Kidney capillary endothelial cell (primary cell): ENCODE measurements at places on chromosomes 2 and 18.

DNA sequence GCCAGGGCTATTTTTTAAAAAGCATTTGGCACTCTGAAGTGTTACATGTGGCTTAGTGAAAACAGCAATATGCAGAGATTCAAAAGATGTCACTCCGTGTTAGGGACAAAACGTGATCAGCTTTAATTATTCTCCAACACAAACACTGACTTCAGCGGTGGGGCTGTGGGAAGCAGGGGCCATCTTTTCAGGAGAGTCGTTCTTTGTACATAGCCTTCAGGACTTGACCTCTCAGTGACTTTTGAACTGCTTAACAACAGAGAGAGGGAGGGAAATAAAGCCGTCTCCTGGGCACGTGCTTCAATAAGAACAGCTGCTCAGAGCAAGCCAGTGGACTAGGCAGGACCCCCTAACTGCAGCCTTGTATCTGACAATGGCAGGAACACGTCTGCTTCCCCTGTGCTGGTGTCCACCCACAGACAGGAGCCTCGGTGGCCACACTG is 95.0 kb upstream of the HDAC4 start:
- DNase-seq: no peak

- DNase-seq: no peak
These were observed 618.0 kb upstream of the ZEB2 start for GRCh38 chr2:145137901-145138300.

DNA sequence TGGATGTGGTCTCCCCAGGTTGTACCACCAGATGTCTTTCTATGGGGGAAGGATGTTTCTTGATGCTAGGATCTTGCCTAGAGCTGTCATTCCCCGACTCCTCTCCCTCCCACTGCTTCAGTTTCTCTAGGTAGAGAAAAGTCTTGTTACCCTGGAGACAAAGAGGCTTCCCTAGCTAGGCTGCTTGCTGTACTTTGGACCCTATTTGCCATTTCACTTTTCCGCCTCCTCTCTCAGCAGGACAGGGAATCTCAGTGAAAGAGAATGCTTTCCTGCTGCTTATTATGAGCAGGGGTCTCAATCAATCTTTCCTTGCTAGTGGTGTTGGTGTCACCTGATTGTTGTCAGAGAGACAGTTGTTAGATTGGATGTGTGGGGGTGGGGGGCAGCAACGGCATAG is 818.8 kb upstream of the GYPC start:
- DNase-seq: no peak

- DNase-seq: no peak
These were observed 29.1 kb downstream of the ZEB2 start for GRCh38 chr2:144490857-144491256.

DNA sequence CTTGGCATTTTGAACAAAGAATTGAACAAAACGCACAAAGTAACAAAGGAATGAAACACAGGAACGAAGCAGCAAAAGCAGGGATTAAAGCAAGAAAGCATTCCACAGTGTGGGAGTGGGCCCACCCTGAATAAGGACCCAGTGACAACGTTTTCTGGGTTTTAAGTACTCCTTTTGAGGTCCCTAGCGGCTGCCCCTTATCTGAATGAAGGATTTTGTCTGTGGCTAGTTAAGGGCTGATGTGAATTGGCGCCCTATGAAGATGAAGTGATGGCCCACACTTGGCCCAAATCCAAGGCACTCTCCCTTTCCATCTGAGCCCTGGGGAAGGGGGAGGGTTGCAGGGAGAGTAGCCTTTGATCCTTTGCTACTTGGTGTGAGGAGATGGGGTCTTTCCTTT is 7.8 kb upstream of the CCDC141 start:
- DNase-seq: no peak

- DNase-seq: no peak
These were observed 103.0 kb upstream of the TEX51 start for GRCh38 chr2:126795656-126796055.

GRCh38 chr2:187684174-187684573 is 129.9 kb upstream of the TFPI start:
- no peak for DNase-seq

DNA sequence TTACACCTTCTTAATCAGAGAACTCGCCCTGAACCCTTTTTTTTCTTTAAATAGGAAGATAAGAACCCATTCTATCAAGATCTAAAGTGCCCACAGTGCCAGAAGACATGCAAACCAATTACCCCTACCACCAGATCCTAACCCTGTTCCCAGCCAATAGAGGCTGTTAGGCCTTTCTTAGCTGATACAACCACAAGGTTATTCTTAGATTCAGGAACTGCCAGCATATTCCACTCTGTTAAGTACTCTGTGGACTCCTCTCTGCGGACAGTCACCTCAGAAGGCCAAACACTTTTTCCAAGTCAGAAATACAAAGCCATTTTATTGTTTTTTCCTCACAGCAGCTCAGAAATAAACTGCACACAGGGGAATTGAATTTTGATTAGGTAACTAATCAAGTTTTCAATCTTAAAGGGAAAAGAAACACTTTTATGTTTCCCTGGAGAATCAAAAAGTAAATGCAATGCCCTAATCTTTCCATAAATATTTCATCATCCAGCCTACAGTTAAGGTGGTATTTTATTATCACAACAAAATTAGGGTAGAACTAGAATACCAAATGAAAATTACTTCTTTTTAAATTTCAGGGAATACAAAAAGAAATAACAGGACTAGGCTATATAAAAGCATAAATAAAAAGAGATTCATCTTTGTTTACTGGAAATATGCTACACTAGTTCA is 111.4 kb downstream of the NBAS start:
- DNase-seq: no peak

- DNase-seq: no peak
These were observed 441.7 kb downstream of the TXNL1 start for GRCh38 chr18:56196495-56197225.

DNA sequence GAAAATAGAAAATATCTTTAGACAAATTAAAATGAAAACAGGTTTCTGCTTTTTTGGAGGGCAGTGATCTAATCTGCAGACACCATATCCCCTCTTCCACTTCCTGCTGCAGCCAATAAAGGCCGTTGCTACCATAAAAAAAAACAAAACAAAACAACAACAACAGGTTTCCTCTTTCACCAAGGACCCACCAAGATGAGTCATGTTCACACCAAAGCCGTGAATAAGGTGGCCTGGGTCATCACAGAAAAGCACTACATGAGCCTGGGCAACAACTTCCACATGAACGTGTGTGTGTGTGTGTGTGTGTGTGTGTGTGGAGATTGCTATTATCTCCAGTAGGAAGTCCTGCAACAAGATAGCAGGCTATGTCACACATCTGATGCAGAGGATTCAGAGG is 24.8 kb upstream of the TFCP2L1 start:
- DNase-seq: peak; percentile 44

DNA sequence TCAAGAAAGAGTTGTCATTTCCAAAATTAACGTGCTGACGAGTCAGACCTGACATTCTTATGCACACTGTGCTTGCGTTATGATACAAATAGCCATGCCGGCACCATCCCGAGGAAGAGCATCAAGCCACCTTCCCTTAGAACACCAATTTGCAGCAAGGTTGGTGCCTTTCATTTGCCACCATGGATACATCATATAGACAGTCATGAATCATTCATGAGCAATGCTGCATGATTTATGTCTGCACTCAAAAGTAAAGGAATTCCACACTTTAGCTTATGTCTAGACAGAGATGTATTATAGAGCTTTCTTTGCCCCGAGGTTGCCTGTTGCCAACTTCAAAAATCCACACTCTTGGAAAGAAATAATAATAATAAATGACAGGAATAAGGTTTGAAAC is 166.9 kb downstream of the VWC2L start:
- DNase-seq: no peak

DNA sequence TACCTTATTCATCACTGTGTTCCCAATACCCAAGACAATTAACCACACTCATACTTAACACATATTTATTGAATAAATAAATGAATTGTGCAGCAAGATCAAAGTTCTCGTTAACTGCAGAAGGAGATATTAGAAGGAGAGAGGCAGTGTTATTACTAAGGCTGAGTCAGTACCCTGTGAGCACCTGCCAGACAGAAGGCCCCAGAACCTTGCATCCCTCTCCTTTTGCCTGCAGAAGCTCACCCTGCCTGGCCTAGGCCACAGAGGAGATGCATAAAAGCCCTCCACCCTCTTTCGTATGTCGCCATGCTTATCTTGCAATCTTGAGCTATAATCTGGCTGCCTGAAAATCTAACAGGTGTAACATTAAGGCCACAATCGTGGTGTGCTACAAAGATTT is 20.5 kb upstream of the RNF149 start:
- no peak for DNase-seq

DNA sequence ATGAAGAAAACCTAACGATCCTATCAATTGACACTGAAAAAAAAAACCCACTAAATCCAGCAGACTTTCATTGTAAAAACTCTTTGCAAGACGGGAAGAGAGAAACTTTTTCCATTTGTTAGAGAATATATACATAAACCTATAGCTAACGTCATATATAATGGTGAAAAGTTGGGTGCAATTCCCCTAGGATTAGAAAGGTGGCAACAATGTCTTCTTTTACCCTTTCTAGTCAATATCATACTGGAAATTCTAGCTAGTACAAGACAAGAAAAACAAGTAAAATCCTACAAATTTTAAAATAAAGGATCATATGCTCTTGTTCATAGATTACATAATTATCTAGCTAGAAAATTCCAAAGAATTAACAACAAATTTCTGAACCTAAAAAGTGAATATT is 1596.5 kb upstream of the LRRTM1 start:
- DNase-seq: no peak

GRCh38 chr2:203994735-203995134 is 58.2 kb downstream of the ICOS start:
- no peak for DNase-seq
